Activated CD4-positive, alpha-beta T cell treated with anti-CD3 and anti-CD28 coated beads, Interleukin-2, amount 10 ng/mL, durations not matched to agents 24 days and 14 days (primary cell): ENCODE measurements at places on chromosomes 1 and 21. TPM values are rescaled to one million over a fixed set of nuclear protein-coding genes. Genes with fewer than 3 reads are reported as not detected.

GRCh38 chr21:28151758-28152157 lies 840.9 kb downstream of the LTN1 start:
- peak; percentile 3 for DNase-seq

- DNase-seq, result no peak
Measured at GRCh38 chr1:184387069-184387475, 243 bp downstream of the C1orf21 start.

Gene LMX1A
- not detected in 2 replicates for total RNA-seq

Gene ICOSLG
- total RNA-seq, result 7.6 and 8.3 TPM in 2 replicates

DNA sequence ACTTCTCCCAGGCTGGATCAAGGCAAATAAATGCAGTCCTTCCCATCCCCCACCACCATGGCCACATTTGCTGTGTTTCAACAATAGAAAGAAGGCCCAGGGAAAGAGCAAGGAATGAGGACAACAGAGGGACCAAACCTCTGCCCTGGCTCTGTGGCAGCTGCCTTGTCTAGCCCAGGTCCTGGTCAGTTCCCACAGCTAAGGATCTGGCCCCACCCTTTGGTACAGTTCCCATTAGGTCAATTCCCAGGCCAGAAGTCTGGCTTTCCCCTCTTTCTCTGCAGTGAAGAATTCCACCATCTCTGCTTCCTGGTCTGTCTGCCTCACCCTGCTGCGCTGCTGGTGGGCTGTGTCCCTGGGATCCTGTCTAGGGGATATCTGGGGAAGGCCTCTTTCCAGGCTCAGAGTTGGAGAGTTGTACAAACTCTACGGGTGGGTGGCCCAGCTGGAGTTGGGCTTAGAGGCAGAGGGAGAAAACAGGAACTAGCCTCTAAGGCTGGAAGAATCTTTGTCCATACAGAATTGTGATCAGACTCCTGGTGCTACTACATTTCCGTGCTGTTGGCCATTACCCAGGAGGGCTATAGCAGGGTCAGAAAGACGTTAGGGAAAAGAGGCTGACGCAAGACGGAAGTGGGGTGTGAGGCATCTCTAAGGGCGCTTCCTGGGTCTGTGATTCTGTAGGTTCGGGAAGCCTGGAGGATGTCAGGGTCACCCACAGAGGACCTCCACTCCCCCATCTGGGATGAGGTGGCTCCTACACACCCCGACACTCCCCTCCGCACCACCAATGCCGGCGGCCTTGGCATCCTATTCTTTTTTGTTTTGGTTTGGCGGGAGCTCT lies 953 bp upstream of the NDUFS2 start:
- no peak for DNase-seq

- no peak for DNase-seq
Measured at GRCh38 chr1:178867670-178868069, 3.2 kb downstream of the ANGPTL1 start.

DNA sequence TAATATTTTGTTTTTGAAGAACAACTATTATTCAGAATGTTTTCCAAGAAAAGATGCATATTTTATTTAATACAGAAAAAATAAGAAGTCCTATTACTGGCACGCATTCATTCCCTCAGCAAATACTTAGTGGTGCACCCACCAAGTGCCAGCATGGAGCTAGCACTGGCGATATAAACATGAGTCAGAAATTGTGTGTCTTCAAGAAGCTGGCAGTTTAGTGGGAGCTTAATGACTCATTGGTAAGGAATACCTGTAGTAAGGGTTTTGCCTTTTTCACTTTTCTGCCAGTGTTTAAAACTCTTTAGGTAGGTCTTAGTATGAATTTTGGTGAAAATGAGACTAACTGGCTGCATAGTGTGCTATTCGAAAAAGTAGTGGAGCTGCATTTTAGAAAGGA lies 6.3 kb downstream of the MAGI3 start:
- DNase-seq, result no peak

DNA sequence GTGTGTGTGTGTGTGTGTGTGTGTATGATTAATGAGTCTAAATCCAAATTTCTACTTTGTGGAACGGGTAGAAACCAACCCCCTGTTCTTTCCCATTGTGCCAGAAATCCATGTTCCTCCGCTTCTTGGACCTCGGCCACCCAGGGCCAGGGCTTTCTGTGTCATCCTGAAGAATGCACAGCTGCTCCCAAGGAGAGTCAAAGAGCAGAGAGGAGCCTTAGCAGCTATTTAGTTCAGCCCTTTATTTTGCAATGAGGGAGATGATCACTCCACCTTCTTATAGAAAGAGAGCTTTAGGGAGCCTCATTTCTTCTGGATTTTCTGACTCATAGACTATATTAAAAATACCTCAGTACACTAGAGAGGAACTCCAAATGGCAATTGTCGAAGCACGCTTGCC lies 489.3 kb upstream of the VAMP3 start:
- peak; percentile 13 for DNase-seq

- DNase-seq, result no peak
Measured at GRCh38 chr1:27931759-27932158, 3.0 kb upstream of the SMPDL3B start.

DNA sequence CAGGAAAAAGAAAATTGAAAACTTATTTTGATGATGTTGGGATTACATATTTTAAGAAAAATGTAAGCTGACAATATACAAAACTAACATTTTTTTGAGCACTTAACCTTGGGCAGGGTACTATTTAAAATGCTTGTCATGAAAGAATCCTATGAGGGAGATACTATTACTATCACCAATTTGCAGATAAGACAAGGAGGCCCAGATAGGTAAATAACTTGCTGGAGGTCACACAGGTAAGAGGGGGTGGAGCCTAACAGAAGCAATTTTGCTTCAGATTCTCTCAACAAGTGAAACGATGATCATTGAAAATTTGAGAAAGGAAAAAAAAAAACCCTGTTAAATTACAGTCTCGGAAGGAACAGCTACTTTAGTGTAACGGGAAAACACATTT lies 1.2 kb downstream of the GART start:
- peak; percentile 53 for DNase-seq

Gene HES5
- total RNA-seq, result not detected in 2 replicates

- no peak for DNase-seq
Measured at GRCh38 chr21:26365849-26366248, 195.3 kb upstream of the APP start.

Gene SH3D21
- total RNA-seq, result 17.0 and 19.4 TPM in 2 replicates

DNA sequence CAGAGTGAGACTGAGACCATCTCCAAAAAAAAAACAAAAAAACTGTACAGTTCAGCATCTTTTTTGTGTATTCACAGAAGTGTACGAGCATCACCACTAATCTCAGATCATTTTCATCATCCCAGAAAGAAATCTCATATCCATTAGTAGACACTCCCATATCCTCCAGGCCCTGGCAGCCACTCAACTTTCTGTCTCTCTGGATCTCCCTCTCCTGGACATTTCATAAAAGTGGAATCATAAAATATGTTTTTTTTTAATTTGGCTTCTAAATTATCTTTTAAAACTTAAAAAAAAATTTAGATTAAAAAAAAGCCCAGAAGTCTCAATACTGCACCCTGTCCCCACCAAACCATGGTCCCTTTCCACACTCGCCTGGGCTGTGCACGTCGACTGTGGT lies 22.1 kb downstream of the RIPPLY3 start:
- no peak for DNase-seq

Gene MYBPH
- total RNA-seq, result not detected in 2 replicates

Gene C1orf94
- not detected in 2 replicates for total RNA-seq

DNA sequence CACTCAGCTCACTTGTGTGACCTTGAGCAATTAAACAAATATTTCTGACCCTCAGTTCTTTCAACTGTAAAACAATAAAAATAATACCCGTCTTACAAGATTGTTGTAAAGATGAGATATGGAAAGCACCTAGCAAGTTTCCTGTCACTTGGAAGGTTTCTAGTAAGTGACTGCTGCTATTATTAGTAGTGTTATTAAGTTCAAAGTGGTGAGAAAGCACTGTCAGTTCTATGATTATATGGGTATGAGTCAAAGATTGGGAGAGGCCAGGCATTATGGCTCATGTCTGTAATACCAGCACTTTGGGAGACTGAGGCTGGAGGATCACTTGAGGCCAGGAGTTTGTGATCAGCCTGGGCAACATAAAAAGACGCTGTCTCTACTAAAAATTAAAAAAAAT lies 145.4 kb downstream of the C1orf21 start:
- DNase-seq, result no peak
